BJ (cell line): ENCODE measurements at places on chromosomes 1 and 21. TPM values are rescaled to one million over a fixed set of nuclear protein-coding genes. Genes with fewer than 3 reads are reported as not detected.

DNA sequence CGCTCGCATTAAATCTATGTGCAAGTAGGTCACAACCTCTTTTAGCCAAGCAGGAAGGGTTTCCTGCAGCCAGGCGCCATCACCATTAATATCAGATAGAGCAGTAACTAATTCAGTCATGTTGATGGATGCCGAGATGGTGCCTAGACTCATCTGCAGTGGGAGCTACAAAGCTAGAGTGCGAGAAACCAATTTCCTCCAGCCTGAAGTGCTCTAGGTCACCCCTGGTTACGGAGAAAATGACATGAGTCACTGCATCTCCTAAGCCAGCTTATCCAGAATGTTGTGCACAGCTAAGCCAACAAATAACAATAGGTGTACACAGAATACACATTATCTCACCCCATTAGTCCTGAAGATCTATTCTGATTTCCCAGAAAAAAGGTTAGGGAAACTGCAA is 36.0 kb downstream of the OVAAL start:
- DNase-seq = no peak

DNA sequence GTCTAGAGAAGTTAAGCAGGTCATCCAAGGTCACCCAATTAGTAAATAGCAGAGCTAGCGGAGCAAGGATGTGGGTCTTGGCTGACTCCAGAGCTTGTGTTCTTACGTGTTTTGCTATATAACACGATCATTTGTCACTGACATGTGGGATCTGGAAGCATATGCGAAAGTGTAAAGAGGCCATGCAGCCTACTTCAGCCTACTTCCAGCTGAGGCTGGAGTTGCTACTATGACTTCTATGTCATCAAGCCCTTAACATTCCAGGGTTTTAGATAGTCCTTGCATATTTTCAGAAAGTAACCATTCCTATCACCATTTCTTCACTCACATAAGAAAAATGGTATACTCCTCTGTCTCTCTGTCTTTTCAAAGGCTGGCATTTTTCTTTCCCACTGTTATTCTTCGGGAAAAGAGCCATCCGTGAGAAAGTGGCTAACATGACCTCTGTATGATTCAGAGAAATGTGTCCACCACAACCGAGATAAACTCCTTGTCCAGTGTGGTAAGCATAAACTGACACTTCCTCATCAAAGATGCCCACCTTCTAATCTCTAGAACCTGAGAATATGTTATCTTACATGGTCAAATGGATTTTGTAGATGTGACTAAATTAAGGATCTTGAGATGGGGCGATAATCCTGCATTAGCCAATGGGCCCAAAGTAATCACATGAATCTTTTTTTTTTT is 24.0 kb upstream of the ABL2 start:
- no peak for DNase-seq

- DNase-seq = no peak
These were observed 4.6 kb upstream of the PRDM16 start for GRCh38 chr1:3064296-3064850.

DNA sequence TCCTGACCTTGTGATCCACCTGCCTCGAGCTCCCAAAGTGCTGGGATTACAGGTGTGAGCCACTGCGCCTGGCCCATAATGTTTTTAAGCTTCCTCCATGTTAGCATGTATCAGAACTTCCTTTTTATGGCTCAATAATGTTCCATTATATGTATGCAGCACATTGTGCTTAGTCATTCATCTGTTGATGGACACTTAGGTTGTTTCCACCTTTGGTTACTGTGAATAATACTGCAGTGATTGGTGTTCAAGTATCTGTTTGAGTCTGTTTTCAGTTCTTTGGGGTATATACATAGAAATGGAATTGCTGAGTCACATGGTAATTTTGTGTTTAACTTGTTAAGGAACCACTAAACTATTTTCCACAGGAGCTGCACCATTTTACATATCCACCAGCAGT is 17.7 kb downstream of the CMPK1 start:
- DNase-seq = no peak

DNA sequence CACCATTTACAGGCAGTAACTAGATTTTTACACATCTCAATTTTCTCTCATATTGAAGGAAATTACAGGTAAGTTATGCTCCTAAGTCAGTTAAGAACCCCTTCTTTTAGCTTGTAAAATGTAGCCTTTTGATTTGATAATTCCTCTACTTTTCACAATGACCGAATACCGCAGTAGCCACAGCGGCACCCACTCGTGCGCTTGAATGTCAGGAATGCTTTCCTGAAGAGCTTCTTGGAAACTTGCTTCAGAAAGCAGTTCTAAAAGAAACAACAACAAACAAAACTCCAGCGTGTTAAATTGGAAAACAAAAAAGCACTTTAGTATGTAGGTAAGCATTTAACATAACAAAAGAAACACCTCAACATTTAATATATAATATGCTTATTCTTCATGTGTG is 9.9 kb upstream of the DNTTIP2 start:
- DNase-seq = no peak

GRCh38 chr1:159823406-159823805 is 3.3 kb upstream of the SLAMF8 start:
- DNase-seq = no peak

DNA sequence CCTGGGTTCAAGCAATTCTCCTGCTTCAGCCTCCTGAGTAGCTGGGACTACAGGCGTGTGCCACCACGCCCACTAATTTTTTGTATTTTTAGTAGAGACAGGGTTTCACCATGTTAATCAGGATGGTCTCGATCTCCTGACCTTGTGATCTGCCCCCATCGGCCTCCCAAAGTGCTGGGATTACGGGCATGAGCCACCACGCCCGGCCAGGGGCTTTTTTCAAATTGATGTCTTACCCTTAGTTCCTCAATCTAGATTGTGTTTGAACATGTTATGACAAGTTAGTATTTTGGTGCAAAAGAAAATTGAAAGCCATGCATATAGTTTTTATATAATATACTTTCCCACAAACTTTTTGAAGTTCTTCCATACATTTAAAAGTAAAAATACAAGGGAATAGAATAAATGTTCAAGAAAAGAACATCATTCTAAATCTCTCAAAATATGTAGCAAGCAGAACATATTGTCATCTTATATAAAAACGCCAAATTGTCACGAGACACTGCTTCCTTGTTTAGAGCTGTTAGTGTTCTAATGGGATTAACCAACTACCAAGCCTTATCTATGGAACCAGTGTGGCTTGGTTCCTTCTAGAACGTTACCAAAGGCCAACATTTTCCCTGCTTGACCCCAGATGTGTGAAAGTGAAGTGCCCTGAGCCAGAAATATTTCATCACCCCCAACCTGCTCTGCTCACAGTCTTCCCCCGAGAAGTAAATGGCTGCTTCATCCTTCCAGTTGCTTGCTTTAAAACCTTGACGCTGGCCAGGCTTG is 9.5 kb upstream of the PLEKHM2 start:
- DNase-seq = no peak

DNA sequence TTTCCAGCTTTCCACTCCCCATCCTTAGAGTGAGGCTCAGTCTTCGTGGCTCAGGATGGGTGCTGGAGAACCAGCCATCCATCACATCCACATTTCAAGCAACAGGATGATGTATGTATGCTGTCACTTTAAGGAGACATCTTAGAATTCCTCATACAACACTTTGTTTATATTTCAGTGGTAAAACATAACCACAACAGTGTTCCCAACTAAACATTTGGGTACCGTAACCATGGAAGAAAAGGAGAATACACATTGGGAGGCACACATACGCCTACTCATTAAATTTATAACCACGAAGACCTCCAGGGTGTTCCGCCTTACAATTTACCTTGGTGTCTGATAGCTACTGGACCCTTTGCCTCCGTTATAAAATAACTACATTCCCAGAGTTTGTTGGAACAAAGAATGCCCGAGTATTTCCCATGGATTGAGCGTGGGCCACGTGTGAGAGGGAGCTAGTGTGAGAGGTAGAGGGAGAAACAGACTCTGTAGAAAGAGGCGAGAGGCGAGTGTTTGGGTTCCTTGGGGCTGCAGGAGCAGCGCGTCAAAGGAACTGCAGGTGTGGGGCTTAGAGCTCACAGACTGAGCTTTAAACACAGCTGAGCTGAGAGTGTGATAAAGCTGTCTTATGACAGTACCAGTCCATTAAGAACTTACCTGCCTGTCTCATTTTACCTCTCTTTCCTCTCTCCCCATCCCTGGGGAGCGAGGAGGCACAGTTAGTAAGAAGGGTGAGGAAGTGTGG is 111.5 kb upstream of the USP24 start:
- no peak for DNase-seq

GRCh38 chr1:218763538-218763937 is 410.1 kb upstream of the LYPLAL1 start:
- DNase-seq = no peak

- no peak for DNase-seq
These were observed 569 bp upstream of the DAB1 start for GRCh38 chr1:57424231-57425027.

GRCh38 chr1:56788588-56788987 is 30.6 kb downstream of the FYB2 start:
- no peak for DNase-seq

DNA sequence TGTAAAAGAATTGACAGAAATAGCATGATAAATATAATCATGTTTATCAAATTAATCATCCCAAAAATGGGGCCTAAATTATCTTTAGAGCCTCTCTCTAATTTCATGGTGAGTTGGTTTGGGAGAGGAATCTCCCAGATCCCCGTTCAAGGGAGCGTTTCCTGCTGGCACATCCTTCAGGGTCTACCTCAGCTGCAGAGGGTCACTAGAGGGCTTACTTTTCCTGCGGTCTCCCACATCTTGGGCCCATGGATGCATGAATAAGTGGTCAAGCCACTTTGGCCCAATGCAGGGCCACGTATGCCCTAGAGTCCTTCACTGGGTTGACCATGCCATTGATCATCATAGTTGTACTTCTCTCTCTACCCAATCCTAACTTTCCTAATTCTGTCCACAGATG is 164.1 kb downstream of the USP25 start:
- no peak for DNase-seq

DNA sequence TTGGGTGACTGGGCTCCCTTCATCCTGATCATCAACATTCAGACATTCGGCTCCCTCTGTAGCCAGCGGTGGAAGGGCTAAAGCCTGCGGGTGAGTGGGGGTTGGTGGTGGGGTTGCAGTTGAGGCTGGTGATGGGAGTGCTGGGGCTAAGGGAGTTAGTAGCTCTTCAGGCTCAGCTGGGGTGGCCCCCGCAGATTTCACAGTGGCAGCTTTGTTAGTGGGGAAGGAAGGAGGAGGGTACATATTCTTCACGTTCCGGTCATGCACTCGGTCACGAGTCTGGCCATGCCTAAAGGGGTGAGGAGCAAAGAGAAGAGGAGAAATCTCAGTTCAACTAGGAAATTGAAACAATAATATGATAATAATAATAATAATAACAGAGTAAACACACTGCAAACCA is 6.8 kb downstream of the PSMB4 start:
- no peak for DNase-seq

- no peak for DNase-seq
These were observed 33.7 kb upstream of the KCNA2 start for GRCh38 chr1:110639724-110640386.

DNA sequence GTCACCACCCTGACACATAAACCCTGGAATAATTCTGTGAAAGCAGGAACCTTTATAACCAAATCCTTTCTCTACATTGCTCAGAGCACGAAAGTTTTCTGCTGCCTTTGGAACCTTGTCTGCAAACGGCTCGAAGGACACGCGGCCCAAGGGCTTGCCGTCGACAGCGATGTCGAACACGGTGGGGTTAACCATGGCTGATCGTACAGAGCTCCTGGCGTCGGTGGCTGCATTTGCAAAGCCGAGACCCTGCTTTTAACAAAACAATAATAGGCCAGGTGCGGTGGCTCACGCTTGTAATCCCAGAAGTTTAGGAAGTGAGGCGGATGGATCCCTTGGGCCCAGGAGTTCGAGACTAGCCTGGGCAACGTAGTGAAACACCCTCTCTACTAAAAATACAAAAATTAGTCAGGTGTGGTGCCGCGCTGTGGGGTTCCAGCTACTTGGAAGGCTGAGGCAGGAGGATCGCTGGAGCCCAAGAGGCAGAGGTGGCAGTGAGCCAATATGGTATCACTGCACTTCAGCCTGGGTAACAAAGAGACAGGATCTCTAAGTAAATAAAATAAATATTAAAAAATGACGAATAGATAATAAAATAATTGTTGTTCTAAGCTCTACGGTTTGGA is 2.2 kb upstream of the EIF2B3 start:
- no peak for DNase-seq

DNA sequence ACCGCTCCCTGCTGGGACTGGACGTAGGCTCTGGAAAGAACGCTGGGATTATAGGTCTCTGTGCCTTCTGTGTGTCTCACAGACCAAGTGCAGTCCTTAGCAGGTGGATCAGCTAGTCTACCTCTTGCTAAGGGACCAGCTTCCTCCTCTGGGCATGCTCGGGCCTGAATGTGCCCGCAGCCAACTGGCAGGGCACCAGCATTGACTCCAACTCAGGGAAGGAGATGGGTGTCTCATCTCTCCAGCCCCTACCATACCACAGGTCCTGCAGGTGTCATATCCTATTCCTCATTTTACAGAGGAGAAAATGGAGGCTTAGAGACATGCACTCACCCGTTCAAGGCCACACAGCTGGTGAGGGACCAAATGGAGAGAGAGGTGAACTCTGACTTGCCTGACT is 340.2 kb downstream of the PTPRU start:
- DNase-seq = no peak

DNA sequence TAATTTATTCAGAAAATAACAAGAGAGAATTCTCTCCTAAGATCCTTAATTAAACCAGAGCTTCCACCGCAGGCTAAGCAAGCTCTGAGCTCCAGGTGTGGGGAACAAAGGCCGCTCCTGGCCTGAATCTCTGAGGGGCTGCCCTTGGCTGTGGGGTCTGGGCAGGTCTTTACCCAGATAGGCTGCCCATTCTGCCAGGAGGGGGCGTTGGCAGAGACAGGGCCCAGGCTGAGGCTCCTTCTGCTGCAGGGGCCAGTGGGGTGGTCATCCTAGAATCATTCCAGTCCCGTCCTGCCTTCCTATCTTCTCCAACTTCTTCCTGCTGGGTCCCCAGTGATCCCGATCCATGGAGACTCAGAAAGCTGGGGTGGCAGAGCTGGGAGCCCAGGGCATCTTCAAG is 82.9 kb upstream of the POU3F1 start:
- DNase-seq = no peak

DNA sequence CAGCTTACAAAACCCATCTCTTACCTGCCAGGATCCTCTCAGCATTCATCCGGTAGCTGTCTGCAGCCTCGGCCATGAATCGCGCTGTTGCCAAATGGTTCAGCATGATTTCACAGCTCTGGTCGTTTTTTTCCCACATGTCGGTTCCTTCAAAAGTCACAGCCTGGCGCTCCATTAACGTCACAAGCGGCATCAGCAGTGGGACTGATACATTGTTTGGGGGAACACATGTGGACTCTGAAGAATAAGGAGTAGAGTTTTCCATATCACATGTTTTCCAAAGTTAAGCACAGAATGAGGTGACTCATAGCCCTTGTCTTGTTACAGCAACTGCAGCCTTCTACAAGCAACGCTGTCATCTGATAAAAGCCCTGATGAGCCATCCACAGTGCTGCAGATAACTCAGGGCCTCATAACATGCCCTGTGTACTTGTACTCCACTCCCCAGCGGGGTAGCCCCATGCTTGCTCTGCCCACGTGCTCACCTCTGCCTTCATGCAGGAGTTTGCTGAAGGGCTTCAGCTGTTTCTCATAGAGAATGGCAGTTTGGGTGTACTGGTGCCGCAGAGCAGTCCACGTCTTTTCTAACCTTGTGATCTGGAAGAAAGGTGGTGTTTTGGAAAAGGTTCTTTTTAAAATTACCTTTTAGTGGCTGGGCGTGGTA is 114.2 kb downstream of the BCAR3 start:
- DNase-seq = peak; percentile 69

CNR2 gene
- polyA plus RNA-seq = not detected in 2 replicates

IQGAP3 gene
- 16.9 and 28.1 TPM in 2 replicates for polyA plus RNA-seq

LCE1D gene
- polyA plus RNA-seq = not detected in 2 replicates

ASAP3 gene
- polyA plus RNA-seq = 22.6 and 33.9 TPM in 2 replicates

CORT gene
- 0.12 TPM in 1 of 2 replicates, not detected in the other for polyA plus RNA-seq

SERBP1 gene
- 94.1 and 184 TPM in 2 replicates for polyA plus RNA-seq
